CD4-positive, alpha-beta T cell treated with Interleukin-1 beta for 1 hour (primary cell): ENCODE measurements at places on chromosomes 7 and 10.
A peak's percentile ranks its signal among the peaks of the same experiment; 100 is the strongest.

DNA sequence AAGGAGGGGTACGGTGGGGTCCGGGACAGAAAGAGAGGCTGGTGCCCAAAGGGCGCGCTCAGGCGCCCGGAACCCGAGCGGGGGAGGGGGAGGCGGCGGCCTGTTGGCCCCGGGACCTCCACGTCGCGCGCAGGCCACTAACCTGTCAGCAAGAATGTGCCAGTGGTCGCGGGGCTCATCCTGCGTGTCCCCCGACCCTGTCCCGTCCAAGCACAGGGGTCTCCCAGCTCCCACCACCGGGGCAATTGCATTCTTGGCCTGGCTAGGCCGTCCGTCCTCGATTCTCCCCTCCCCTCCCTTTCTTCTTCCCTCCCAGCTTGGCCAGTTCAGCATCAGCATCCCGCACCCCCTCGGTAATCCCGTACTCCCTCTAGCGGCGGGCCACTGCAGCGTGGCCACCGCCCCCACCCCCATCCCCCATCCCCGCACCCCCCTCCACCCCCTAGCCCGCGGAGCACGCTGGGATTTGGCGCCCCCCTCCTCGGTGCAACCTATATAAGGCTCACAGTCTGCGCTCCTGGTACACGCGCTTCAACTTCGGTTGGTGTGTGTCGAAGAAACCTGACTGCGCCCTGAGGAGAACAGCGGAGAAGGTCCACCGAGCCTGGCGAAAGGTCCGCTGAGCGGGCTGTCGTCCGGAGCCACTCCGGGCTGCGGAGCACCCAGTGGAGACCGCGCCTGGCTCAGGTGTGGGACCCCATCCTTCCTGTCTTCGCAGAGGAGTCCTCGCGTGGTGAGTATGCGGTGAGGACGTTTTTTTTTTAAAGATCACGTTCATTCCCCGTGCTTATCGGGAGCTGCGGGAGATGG lies at the start of gene SGCE:
Gene SGCE (minus strand): TSS at position 286 of the 810 bp plus-strand sequence. CDS start 35 bp downstream, at position 251.
- peak; percentile 60 for DNase-seq

DNA sequence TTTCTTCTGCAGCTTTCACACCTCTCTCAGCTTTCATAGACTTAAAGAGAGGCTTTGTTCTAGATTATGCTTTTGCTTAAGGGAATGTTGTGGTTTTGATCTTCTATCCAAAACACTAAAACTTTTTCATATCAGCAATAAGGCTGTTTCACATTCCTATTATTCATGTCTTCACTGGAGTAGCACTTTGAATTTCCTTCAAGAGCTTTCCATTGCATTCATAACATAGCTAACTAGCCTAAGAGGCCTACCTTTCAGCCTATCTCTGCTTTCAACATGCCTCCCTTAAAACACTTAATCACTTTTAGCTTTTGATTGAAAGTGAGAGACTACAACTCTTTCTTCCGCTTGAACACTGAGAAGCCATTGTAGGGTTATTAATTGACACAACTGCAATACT lies 1117.0 kb upstream of the PHF14 start:
- DNase-seq: no peak

- no peak for DNase-seq
Measured at GRCh38 chr7:151845412-151846205, 31.3 kb downstream of the PRKAG2 start.

DNA sequence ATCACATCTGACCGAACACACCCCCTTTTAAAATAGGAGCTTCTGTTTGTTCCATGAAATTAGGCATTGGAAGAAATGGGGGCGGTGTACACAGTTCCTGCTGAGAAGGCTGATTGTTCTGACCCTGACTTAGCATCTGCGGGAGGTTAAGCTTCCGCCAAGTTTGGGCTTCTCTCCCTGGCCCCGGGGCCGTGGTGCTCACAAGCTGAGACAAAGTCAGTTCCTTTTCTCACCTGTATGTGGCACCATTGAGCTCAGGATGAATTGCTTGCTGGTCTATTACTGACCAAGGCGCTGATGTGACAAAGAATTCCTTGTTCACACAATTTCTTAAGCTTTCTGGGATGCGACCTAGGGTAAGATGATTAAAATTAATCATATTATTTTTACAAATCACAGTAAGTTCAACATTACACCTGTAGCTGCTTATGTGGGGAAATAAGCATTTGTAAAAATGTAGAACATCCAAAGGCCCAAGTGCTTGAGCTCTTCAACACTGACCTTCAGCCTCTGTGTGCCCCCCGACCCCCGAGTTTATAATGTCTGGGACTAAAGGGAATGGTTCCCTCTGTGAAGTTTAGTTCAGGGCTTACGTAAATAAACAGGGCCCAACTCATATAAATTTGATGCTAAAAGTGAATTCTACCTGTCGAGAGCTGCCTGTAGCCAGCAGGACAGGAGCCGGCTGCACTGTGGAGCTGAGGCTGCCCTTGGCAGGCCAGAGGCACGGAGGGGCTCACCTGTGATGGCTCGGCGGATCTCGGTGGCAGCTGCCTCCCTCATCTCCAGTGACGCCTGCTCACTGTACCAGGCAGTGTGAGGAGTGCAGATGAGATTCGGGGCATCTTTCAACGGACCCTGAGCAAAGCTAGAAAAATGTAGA lies 50.8 kb downstream of the ZRANB1 start:
- DNase-seq: peak; percentile 17

DNA sequence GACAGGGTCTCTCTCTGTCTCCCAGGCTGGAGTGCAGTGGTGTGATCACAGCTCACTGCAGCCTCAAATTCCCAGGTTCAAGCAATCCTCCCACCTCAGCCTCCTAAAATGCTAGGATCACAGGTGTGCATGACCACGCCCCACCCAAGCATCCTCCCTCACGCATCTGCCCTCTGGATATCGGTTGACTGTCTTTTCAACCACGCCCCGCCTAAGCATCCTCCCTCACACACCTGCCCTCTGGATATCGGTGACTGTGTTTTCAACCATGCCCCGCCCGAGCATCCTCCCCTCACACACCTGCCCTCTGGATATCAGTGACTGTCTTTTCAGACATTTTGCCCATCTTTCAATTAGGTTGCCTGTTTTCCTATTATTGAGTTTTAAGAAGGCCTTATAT lies 140.5 kb downstream of the MAD1L1 start:
- DNase-seq: no peak

- no peak for DNase-seq
Measured at GRCh38 chr10:76640806-76641205, 996.8 kb downstream of the KCNMA1 start.

DNA sequence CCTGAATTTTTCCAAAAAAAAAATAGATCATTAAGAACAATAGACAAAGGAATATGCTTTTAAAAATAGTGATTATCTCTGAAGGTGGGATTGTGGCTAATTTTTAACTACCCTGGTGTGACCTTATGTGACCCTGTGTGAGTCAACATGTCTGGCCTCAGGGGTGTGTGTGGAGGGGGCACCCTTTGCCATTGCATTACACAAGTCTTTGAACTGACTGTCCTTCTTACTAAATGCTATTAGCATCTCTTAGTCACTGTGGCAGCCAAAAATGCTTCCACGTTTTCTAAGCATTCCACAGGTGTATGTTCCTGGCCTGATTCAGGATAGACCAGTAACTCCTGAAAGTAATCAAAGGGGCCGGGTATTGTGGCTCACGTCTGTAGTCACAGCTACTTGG lies 175.4 kb downstream of the MGMT start:
- no peak for DNase-seq

GRCh38 chr10:24223953-24224352 lies 15.0 kb downstream of the KIAA1217 start:
- DNase-seq: no peak
